ENCODE measurements at places on chromosomes 13 and 19.

- no peak for DNase-seq
Measured at GRCh38 chr13:38656699-38657098, 30.2 kb upstream of the FREM2 start.

DNA sequence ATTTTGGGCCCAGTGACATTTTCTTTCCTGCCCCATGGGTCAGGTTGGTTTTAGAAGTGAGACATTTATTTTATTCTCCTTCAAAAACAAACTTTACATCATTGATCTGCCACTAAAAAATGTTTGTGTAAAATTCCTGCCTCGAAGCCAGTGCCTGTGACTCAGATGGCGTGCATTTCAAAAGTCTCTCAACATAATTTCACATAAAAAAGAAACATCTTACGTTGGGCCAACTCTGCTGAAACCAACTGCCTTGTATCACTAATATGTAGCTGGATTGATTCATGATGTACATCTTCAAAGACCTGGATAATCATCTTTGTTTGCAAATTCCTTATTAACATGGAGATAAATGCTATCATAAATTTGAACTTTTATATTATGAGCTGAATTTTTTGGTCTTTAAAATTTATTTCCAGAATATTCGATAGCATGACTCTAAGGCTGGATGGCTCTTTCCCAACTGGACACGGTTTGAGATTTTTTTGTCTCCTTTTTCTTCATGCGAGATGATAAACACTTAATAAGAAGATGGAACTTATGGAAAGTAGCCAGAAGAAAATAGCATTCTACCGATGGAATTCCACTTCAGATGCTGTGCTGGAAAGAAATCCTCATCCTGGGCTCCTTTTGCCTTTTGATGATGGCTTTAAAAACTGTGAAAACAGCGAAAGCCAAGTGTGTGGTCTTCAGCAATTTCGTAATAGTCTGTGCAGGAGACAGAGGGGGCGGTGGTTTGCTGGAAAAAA is 420.5 kb downstream of the FGF9 start:
- DNase-seq: peak; percentile 80

GRCh38 chr13:45782327-45783045 is 69.1 kb downstream of the SIAH3 start:
- no peak for DNase-seq

- DNase-seq: no peak
Measured at GRCh38 chr19:35596366-35596999, 10.5 kb downstream of the PMIS2 start.

DNA sequence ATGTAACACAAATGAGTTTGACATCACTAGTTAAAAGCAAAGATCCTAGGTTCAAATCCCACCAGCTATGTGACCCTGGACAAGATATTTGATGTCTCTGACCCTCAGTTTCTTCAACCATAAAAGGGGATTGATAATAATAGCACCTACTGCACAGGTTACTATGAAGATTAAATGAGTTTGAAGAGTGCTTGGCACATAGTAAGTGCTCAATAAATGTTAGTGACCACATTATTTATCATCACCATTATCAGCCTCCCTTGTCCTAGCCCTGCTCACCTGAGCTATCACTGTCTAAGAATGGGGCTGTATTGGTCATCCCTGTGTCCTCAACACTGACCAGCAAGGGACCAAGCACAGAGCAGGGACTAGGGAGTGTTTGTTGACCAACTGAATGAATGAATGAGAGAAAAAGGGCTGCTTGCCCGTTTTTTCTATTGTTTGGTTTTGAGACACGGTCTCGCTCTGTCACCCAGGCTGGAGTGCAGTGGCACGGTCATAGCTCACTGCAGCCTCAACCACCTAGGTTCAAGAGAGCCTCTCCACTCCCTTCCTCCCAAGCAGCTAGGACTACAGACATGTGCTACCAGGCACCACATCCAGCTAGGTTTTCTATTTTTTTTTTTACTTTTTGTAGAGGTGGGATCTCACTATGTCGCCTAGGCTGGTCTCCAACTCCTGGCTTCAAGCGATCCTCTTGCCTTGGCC is 26.6 kb upstream of the DACT3 start:
- no peak for DNase-seq

All from fibroblast of skin of abdomen (primary cell).